Stimulated activated CD4-positive, alpha-beta T cell treated with anti-CD3 and anti-CD28 coated beads, Interleukin-4, amount 100 ng/mL, for 4 hours (primary cell): ENCODE measurements at places on chromosomes 13 and 19.

DNA sequence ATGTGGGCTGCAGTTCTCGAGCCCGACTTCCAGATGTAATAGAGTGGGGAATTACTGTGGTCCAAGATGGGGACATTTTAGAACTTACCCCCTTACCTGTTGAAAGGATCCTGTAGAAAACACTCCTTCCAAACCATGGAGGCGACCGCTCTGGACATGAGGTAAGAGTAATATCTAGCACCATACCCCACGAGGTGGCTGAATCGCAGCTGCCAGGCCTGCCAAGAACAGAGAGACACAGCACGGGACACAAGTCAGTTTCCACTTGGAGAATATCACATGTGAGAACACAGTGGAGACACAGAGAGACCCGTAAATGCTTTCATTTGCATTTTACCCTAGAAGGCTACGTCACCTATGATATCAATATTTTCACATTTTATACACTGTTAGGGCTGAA, 129.2 kb downstream of the MIPEP start:
- no peak for DNase-seq

DNA sequence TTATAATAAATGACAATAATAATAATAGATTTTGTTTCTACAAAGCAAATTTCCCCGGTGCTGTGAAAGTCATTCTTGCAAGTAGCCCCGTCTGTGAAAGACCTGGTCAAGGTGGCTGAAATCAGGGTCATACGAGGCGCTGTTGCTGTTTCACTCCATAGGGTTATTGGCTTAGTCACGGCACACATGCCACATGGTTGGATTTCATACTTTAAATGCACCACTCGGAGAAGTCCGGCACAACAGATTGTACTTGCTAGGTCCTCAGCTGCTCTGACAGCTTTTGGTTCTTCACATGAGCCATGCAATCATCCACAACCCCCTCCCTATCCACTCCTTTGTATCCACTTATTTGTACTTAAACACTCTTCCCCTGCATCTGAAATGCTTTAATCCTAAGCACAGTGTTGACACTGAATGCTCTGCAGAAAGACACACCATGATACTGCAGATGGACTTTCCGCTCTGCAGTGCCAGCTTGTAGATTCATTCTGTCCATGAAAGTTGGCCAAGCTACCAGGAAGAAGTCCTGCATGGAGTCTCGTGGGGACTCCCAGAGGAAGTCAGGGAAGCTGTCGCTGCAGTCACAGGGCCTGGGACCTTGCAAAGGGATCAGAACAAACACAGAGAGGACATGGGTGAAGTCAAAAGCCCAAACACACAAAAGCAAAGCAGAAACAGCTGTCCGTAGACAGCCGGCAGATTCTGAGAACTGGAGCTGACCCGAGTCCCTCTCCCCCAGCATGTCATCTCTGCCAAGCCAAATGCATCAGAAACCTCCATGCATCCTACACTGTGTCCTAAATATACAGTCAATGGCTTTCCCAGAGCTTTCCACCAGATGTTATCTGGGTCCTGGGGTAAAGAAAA, 124.6 kb downstream of the COL4A2 start:
- no peak for DNase-seq

DNA sequence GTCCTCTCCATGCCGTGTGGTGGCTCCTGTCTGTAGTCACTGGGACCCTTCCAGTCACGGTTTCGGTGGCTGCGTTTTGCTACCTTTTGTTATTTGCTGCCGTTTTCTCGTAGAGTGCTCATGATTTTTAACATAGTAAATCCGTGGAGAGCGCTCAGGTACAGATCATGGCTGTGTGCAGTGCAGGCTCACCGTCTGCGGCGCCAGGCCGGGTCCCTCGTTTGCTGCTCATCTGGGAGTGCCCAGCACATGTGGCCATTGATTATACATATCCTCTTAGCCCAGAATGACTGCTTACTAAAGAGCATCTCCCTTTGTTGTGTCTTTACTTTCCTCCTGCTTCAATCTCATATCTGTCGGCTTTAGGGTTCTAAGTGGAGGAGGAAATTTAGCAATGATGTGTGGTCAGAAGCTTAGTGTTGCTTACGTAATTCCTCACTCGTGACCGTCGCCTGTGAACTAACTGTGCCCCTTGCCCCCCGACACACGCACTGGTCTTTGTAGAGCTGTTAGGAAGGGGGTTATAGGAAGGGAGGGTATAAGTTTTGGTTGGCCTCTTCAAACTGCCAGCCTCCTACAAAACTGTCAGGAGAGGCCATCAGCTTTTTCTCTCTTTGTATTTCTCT, 31.8 kb downstream of the TFDP1 start:
- DNase-seq, result no peak

- no peak for DNase-seq
Measured at GRCh38 chr13:63938851-63939250, 2523.2 kb upstream of the PCDH20 start.

GRCh38 chr19:49528211-49528771, 488 bp downstream of the RCN3 start:
- DNase-seq, result no peak

DNA sequence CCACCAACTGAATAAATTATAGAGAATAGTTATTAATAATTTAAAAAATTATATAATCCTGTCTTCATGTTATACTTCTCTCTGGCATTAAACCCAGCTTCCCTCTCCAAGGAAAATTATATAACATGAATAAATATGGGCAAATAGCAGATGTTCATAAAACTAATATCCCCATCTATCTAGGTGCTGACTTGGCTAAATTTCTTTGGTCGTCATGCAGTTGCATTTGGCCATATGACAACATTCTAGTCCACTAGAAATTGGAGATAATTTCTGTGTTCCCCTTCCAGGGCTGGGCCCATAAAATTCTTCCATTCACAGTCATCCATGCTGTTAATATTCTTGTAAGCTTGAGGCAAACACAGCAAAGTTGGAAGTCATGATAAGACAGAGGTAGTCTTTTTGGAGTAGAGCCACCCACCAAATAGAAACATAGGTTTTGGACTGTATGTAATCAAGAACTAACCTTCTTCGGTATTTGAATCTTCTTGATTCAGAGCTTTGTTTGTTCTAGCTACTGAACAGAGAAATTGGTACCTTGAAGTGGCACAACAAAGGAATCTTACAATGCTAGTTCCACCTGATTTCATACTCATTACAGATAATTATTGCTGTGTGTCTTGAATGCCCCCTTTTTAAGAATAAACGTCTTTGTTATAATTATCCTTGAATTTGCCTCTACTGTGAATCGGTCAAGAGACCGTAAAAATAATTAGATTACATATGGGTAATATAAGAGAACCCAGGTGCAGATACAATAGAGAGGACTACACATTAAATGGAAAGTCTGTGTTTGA, 678.5 kb upstream of the PCDH20 start:
- no peak for DNase-seq

DNA sequence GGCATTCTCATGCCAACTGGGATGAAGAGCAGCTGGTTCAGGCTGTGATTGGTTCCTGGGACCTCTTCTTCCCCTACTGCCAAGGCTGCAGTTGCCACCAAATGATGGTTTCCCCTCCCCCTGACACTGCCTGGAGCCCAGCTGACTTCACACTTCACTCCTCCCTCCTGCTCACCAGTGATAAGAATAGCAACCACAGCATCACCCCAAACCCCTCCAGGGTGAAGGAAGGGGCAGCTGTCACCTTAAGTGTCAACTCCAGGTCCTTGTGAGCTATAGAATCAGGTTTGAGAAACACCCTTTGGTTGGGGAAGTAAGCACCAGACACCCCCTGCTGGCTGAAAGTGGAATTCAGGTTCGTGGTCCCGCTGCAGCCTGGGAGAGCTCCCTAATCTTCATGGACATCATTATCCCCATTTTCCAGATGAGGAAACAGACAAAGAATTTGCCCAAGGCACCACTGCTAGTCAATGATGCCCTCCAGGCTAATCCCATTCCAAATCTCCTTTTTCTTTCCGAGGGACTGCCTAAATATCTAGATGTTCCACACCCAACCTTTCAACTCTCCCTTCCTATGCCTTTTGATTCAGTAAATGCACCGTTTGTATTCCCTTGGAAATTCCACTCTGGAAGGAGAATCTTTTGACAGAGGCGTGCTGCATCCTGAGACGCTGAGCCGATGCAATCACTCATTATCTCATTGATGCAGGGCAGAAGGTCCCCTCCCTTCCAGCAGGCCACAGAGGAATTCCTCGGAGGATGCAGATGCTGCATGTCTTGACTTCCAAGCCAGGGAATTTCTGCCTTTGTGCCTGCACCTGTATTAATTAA, 50.6 kb upstream of the UQCRFS1 start:
- DNase-seq, result peak; percentile 12

DNA sequence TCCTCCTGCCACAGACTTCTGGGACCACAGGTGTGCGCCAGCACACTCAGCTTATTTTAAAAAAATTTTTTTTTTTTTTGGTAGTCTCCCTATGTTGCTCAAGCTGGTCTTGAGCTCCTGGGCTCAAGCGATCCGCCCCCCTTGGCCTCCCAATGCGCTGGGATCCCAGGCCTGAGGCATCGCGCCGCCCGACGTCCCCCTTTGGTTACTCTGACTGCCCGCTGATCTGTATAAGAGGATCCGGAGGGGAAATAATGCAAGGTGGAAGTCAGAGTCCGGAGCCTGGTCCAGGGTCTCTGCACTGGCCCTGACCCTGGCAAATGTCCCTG, 486 bp upstream of the ZNF805 start:
- no peak for DNase-seq

DNA sequence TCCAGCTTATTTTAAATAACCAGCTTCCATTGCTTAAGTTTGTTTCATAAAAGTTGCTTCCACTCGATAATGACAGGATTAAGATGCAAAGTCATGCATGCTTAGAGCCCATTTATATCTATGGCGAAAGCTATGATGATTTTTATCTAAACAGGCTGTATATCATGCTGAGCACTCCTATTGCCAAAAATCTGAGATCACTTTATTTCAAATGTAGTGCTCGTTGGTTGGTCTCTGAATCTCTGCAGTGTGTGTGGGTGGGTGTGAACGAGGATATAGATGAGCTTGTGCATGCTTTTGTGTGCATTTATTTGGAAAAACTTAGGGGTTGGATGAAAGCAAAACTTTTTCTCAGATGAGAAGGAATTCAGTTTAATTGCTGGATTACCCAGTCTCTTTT, 27.0 kb upstream of the ARGLU1 start:
- DNase-seq, result no peak

GRCh38 chr19:41443813-41444455, 978 bp downstream of the ERICH4 start:
- DNase-seq, result no peak

DNA sequence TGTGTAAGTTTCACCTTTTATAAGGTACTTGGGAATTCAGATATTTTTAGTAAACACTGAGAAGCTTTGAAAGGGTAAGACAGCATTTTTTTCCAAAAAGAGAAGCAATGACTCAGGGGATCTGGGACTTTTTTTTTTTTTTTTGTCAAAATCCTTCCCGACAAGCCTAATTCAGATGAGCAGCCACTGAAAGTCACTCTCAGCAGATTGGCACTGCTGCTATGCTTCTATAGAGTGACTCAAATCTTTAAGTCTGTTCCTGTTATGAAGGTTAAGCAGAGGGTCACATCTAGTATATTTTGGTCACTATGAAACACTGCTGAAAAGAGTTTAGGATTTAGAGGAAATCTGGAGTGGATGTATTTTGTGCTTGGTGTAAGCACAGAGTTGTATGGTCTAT, 571.1 kb downstream of the MYO16 start:
- no peak for DNase-seq

- peak; percentile 45 for DNase-seq
Measured at GRCh38 chr19:48896191-48896720, 2.3 kb downstream of the TULP2 start.

DNA sequence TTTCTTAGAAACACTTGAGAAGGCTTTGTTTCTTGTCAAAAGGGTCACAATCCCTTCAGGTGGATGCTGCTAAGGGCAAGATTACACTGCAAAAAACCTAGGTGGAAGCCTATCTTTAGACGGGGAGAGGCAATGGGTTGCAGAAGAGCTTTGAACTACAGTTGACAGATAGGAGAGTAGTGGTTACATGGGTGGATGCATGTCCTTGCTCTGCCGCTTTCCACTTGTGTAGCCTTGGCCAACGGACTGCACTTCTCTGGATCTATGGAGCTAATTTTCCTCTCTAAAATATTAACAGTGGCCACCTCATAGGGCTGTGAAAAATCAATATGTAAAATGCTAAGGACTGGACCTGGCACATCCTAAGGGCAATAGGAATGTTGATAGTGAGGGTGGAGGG, 980 bp downstream of the BCKDHA start:
- no peak for DNase-seq

- no peak for DNase-seq
Measured at GRCh38 chr13:28485551-28485950, 9.4 kb downstream of the FLT1 start.

DNA sequence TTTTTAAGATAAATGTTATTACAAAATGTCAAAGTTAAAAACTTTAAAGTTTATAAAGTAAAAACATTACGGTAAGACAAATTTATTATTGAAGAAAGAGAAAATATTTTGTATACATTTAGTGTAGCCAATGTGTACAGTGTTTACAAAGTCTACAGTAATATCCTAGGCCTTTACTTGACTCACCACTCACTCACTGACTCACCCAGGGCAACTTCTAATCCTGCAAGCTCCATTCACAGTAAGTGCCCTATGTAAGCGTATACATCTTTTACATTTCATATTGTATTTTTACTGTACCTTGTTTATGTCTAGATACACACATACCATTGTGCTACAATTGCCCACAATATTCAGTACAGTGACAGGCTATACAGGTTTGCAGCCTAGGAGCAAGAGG, 448.2 kb downstream of the KCTD12 start:
- DNase-seq, result no peak

GRCh38 chr19:46251416-46251815, 21.9 kb downstream of the IGFL1 start:
- DNase-seq, result no peak

DNA sequence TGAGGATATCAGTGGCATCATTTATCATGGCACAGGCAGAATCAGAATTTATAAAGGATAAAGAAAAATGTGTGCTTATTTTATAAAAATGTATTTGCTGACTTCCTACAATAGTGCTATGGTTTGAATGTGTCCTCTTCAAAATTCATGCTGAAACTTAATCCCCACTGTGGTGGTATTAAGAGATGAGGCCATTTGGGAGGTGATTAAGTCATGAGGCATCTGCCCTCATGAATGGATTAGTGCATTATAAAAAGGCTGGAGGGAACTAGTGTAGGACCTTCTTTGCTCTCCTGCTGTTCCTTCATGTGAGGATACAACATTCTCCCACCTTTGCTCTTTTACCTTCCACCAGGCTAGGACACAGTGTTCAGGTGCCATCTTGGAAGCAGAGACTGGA, 212.8 kb downstream of the RFC3 start:
- no peak for DNase-seq

- no peak for DNase-seq
Measured at GRCh38 chr13:104372095-104372655, 1306.0 kb upstream of the SLC10A2 start.

DNA sequence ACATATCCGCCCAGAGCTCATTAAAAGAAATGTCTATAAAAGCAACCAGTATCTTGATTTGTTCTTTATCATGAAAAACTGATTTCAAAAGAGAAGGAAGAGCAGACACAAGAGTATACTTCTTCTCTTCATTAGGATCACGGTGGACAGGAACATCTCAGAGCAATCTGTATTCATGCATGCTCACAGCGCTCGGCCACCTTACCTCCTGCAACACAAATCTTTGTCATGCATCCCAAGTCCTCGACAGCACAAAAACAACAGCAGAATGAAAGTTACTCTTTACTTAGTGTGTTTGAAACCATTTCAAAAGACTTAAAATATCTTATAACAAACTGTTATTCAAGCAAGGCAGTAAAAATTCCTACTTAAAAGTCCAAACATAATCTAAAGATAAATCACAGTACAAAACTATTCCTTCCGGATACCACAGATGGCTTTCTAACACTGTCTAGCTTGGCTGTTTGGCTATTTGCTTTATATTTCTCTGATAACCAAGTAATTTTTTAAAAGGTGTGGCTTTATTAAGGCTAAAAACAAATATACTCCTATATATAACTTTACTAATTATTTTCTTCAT, 174.5 kb downstream of the TBC1D4 start:
- DNase-seq, result no peak
